Activated gamma-delta T cell treated with anti-CD3 and anti-CD28 coated beads, Interleukin-2, amount 50 U/mL, for 16 hours (primary cell): ENCODE measurements at places on chromosomes 6 and 20.

GRCh38 chr6:91080871-91081270, 494.0 kb upstream of the MAP3K7 start:
- no peak for DNase-seq

DNA sequence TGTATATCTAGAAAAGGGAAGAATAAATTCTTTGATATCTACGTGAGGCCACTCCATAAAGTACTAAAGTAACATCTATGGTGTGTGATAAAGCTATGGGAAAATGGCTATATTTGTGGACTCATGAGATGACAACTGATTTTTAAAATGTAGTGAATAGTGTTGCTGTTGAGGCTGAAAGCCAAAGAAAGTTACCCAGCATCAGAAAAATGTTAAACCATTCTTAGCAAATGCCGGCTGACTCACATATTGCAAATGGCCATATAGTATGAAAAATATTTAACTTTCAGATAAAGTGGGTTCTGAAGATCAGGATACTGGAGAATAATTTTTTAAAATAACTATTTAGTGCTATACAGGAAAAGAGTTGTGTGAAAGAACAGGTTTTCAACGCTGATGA, 129.9 kb upstream of the GRIK2 start:
- DNase-seq = no peak

- no peak for DNase-seq
These were observed 13.0 kb upstream of the ABHD16B start for GRCh38 chr20:63848003-63848911.

GRCh38 chr6:154558984-154559383, 48.5 kb upstream of the CNKSR3 start:
- no peak for DNase-seq

DNA sequence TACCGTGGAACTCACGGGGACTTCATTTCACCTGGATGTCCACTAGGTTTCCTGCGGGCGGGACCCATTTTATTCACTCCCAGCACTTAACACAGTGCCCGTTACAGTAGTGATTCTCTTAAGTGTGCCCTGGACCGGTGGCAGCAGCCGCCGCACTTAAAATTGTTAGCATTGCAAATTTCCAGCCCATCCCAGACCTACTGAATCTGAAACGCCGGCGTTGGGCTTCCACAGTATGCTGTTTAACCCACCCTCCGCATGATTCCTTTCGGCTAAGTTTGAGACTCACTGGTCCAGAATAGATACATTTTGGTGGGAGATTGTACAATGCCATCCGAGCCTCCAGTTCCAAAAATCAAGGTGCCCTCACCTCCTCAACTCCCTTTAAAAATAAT, 967 bp downstream of the SMPDL3A start:
- DNase-seq = no peak

- DNase-seq = no peak
These were observed 58.5 kb upstream of the SLC22A16 start for GRCh38 chr6:110534731-110535492.
